ENCODE measurements at places on chromosomes 16 and 17.

GRCh38 chr16:35748621-35749252 is 2289.3 kb downstream of the TP53TG3F start:
- DNase-seq, result no peak

DNA sequence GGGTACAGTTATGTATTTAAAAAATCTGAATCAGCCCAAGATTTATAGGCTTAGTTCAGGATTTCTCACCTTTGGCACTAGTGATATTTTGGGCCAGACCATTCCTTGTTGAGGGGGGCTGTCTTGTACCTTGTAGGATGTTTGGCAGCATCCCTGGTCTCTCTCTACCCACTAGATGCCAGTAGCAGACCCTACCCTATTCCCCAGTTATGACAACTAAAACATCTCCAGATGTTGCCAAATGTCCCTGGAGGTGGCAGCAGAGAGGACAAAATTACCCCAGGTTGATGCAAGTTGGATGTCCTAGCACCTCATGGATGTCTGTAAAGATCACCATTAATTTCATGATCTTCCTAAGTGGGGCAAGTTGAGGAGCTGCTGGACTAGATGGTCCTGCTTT is 45.8 kb downstream of the SYT17 start:
- no peak for DNase-seq

- DNase-seq, result no peak
These were observed 117.5 kb downstream of the CCDC182 start for GRCh38 chr17:57627591-57627990.

DNA sequence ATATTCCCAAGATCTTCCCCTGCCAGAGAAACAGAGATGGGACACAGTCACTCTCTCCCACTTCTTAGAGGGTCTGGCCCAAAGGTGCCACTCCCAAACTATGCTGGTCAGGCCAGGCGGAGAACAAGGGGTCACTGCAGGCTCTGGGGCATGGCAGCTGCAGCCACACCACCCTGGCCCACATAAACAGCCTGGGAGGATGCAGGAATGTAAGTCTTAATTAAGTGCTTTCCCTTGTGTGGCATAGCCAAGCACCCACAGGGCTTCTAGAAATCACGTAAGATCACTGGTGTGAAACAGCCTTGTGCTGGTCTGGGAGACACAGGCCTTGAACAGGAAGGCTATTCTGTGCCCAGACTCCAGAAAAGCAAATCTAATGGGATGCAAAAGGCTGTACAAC is 31.5 kb downstream of the ABCC12 start:
- no peak for DNase-seq

DNA sequence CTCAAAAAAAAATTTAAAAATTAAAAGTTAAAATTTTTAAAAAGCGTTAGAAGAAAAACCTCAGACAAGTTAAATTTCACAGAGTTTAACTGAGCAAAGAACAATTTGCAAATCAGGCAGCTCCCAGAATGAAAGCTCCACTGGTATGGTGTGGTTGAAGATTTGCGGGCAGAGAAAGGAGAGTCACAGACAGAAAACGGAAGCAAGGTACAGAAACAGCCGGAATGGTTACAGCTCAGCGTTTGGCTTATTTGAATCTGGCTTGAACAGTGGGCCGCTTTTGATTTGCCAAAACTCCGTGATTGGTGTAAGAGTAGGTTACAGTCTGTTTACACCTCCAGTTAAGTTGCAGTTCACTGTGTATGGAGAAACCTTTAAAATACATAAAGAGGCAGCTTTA is 297.1 kb downstream of the HS3ST4 start:
- DNase-seq, result no peak

DNA sequence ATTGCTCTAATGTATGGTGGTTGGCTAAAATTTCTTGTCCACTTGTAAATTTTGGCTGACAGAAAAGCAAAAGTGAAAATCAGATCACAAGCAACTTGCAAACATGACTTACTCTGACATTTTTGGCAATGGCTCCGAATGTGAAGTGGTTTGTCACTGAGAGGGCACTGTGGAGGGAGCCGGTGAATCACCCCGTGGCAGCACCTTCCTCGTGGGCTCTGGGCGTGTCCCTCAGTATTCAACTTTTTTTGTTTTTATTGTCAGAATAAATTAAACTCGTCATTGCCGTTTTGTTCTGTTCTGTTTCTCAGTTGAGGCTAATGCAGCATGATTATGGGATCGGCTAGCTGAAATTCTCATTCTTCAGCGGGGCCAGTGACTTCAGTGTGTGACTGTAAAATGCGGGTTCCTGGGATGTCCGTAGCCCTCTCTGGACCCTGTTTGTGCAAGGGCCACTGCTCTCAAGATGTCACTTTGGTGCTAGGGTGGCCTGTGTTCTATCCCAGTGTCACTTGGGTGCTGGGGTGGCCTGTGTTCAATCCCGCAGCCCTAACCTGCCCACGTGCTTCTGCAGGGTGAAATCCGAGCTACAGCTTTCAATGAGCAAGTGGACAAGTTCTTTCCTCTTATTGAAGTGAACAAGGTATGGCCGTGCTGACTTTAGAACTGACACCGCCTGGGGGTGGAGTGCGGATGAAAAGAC is 48.8 kb downstream of the RPA1 start:
- DNase-seq, result no peak

Data from fibroblast of skin of left biceps (primary cell).